Thyroid gland (tissue), 4 donors: ENCODE measurements at places on chromosomes 13 and 19. TPM values are rescaled to one million over a fixed set of nuclear protein-coding genes. Genes with fewer than 3 reads are reported as not detected.

DNA sequence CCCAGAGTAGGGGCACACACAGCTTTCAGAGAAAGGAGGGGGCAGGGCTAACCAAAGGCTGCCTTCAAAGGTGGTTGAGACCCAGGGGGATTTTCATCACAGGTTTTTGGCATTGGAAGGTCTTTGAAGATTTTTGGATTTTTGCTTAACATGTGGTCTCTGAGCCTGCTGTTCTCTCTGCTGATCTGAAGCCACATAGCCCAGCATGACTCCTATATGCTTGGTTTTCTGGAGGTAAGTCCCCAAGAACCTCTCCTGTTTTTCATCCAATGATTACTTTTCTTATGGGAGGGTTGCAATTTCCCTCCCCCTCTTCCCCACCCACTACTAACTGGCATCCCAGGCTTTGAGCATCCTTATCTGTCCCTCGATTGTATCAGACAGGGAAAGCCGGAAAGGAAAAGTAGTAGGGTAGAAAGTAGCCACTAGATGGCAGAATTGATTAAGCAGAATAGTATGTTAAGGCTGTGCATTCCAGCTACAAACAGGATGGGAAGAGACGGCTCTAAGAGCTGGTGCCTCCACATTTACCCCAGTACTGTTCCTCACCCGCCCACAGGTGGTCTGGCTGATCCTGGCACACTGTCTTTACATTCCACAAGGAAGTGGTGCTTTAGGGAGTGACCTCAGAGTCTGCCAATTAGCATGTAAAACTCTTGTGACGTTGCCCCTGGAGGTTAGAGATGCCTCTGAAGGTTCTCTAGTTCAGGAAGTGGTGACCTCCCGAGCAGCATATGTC, 218.9 kb upstream of the EDNRB start:
- peak; percentile 2 for DNase-seq

- no peak for DNase-seq
Observed at GRCh38 chr19:23587546-23587945, 99.5 kb downstream of the ZNF675 start.

- no peak for DNase-seq
Observed at GRCh38 chr19:1935484-1936208, 5.3 kb upstream of the CSNK1G2 start.

Gene RASAL3
- total RNA-seq: 4.4 TPM

Gene STOML3
- not detected for total RNA-seq

DNA sequence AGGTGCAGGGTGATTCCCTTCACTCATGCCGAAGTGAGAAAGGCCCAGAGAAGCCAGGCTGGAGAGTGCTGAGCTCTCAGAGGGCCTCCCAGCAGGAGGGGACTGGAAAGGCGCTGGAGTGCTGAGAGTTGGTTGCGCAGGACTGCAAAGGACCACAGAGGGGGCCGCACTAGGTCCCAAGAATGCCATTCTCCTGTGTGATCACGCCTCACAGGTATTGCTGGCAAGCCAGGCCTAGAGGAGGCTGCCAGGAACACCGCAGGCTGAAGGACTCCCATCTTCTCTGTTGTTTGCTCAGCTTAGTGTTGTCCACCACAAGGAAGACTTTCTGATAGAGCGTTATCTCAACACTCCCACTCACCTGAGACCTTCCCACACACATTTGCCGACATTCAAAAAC, 165.0 kb downstream of the FGF14 start:
- no peak for DNase-seq

Gene BAX
- total RNA-seq: 74.4 TPM

DNA sequence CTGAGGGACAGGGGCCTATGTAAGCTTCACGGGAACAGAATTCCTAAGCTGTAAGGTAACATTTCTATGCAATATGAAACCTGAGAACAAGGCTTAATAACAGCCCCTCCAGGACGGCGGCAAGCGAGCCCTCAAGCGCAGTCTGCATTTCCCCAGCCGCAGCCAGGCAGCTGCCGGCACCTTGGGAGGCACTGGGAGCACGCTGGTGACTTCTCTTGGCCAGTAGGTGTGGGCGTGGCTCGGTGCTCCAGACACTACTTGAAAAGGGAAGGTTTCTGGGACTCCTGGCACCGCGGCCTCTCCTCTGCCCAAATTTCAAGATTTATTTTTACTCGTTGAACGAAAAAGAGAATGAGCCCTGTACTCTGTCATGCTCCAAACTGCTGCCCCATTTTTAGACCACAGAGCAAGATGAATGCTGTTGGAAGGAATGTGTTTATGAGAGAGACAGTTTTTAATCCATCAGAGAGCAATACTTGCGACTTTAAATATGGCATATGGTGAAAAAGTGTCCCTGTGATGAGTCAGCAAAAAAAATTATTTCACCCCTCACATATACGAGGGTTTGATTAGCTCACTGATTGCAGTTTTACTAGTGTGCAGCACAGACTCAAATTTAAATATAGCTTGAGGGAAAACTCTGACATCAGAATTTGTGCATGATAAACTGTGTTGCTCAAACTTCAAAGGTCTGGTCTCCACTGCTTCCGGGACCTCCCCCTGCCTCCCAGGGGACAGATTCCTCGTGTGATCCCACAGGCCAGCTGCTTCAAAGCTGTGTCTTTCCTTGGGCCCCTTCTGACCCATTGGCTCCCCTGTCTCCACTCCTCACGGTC, 81.2 kb downstream of the COL4A2 start:
- DNase-seq: peak; percentile 84

GRCh38 chr19:42201489-42202289, 15.8 kb downstream of the DEDD2 start:
- DNase-seq: no peak

GRCh38 chr13:20263393-20264044, 31.4 kb upstream of the GJB6 start:
- no peak for DNase-seq

- no peak for DNase-seq
Observed at GRCh38 chr13:32206097-32206740, 108.9 kb downstream of the ZAR1L start.

GRCh38 chr19:2343289-2343982, 15.0 kb downstream of the SPPL2B start:
- no peak for DNase-seq

Gene RGL3
- 63.4 TPM for total RNA-seq
